ENCODE measurements at places on chromosomes 3 and 15.
A peak's percentile ranks its signal among the peaks of the same experiment; 100 is the strongest.

DNA sequence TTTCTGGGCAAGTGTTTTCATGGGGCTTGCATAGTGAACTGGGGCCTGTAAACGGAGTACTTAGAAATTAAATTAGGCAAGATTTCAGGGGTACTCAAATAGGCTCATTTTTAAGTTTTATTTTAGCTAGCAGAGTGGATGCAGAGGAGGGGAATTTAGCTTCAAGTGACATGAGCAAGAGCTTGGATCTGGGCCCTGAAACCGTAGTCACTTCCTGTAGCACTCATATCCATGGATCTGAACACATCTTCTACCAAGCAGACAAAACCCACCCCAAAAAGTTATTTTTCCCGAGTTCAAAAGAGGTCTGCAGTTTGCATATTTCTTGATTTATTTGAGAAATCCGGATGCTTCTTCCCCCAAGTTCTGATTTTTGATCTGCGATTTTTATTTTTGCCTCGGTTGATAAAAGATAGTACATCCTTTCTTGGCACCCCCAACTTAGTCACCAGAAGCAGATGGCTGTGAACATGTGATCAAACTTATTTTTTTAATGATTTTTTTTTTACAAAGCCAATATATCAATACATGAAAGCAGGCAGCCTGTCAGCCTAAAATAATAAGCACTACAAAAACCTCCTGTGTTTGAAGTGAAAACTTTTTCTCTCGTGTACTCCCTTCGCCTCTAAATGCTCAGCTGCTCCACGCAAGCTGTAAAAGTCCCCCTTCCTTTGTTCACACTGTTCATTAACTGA, 36.6 kb upstream of the STT3B start:
- peak; percentile 11 for DNase-seq

DNA sequence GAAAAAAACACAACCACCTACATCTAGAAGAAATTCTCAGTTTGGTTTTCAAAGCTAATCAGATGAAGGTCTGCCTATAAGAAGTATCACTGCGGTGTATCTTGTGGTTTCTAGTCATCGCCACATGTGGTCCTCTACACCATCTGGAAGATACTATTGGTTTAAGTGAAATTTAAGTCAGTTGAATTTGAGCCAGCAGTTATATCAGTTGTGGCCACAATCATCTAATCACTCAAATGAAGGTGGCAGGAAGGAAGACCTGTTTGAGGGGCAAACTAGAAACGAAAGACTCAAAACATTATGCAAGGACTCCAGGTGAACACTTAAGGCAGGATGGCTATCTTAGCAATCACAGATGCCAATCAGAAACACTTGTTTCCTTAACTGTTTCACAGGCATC, 48.7 kb downstream of the ETV5 start:
- DNase-seq = no peak

DNA sequence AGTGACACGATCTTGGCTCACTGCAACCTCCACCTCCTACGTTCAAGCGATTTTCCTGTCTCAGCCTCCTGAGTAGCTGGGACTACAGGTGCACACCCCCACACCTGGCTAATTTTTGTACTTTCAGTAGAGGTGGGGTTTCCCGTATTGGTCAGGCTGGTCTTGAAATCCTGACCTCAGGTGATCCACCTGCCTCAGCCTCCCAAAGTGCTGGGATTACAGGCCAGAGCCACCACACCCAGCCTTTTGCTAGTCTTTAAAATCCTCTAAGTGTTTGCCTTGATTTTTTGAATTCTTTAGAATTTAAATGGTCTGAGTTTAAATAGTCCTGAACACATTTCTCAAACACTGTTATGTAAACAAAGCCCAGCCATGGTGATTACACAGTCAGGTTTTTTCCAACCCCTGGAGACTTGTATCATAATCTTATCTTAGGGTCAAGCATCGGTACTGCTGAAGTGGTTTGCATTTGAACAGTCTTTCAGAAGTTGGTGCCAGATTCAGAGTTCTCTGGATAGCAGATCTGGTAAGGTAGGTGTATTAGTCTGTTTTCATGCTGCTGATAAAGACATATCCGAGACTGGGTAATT, 28.2 kb upstream of the PIAS1 start:
- no peak for DNase-seq

DNA sequence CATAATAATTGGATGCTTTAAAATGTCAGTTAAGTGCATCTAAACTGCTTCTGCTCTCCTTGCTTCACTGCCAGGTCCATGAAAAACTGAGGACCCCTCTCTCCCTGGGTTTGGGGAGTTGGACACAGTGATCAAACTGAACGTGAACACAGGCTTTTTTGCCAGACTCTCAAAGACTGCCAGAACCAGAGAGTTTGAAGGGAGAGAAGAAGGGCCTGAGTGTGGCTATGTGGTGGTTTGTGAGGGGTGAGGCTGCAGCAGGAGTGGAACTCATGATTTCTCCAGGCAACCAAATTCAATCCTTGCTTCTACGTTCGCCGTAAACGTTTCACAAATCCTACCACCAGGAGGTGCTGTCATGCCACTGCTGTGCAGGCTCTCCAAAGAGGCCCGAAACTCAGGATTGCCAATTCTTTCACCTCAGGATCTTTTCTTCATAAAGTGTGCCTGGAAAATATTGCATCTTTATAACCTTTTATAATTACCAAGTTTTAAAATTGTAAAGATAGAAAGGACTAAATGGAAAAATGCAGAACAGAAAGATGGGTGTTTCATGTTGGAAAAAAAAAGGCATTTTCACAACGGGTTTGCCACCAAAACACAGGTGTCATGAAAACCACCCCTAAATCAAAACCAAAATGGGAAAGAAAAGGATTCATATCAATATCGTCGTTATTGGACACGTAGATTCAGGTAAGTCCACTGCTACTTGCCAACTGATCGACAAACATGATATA, 19.7 kb downstream of the TM4SF4 start:
- peak; percentile 37 for DNase-seq

- DNase-seq = peak; percentile 99
Observed at GRCh38 chr15:60392986-60393790, 4.6 kb downstream of the ANXA2 start.

GRCh38 chr15:67067930-67068551, 2.6 kb downstream of the SMAD3 start:
- no peak for DNase-seq

DNA sequence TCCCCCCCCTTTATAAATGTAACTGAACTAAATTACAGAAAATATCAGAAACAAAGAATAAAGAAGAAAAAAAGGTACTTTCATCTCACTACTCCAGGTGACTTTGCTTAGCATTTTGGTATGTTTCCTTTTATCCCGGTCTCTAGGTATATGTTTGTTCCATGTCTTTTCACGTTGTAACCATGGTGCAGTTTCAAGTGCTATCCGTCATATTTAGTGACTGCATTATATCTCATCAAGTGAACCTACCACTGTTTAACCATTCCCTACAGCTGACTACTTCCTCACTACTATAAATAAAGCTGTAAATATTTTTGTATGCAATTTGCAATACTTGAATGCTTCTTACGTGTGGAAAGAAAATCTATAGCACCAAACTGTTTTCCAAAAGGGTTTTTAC, 2.2 kb downstream of the BTBD1 start:
- no peak for DNase-seq

Measured in skeletal muscle cell (primary cell).